ENCODE measurements at places on chromosomes 1 and 21.

DNA sequence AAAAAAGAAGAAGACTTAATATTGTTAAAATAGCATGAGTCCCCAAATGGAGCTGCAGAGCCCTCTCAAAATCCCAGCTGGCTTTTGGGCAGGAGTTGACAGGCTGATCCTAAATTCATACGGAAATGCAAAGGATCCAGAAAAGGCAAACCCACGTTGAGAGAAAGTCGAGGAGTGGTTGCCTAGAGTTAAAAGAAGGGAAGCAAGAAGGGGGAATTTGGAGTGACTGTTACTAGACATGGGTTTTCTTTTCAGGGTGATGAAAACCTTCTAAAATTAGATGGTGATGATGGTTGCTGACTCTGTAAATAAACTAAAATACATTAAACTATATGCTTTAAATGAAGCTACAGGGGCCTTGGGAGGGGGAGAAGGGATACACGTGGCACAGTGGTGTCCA, 1.6 kb downstream of the DNMT3L start:
- DNase-seq: no peak

DNA sequence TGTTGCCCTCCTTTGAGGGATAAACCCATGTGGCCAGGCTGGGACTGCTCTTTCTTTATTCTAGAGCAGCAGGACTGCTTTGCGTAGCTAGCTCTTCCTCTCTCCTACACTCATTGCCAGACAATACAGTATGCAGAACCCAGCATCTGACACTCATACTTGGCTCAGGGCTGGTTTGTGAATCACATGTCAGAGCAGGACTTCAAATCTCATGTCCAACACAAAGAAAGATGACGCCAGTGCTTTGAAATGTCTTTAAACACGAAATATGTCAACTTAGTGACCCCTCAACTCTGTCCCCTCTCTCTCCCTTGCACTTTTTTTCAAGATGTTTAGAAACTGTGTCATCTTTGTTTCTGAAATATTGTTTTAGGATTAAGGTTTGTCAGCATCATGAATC, 135.0 kb downstream of the TGFB2 start:
- peak; percentile 63 for DNase-seq

GRCh38 chr1:1597275-1597930, 2.5 kb downstream of the FNDC10 start:
- DNase-seq: peak; percentile 47

DNA sequence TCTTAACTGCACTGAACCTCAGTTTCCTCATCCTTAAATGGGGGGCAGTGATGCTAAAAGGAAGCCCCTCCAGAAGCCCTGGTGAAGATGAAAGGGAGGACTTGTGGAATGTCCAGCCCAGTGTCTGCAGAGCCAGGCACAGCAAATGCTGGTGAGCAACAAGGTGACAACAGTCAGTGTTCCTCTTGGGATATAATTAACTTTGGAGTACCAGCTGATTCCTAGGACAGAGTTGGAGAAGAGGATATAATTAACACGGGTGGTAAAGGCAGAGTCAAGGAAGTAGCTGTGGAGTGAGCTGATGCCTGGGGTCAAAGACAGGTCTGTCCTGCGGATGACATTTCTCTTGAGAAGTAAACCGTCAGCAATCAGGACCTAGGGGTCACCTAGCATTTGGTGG, 60.7 kb upstream of the MRPS6 start:
- DNase-seq: no peak

- no peak for DNase-seq
Measured at GRCh38 chr1:21539933-21540332, 30.7 kb downstream of the ALPL start.

- DNase-seq: no peak
Measured at GRCh38 chr1:114024049-114024448, 44.8 kb downstream of the OLFML3 start.

GRCh38 chr1:36988741-36989193, 45.5 kb downstream of the GRIK3 start:
- DNase-seq: no peak

- DNase-seq: no peak
Measured at GRCh38 chr1:79819140-79819539, 812.6 kb upstream of the ADGRL4 start.

DNA sequence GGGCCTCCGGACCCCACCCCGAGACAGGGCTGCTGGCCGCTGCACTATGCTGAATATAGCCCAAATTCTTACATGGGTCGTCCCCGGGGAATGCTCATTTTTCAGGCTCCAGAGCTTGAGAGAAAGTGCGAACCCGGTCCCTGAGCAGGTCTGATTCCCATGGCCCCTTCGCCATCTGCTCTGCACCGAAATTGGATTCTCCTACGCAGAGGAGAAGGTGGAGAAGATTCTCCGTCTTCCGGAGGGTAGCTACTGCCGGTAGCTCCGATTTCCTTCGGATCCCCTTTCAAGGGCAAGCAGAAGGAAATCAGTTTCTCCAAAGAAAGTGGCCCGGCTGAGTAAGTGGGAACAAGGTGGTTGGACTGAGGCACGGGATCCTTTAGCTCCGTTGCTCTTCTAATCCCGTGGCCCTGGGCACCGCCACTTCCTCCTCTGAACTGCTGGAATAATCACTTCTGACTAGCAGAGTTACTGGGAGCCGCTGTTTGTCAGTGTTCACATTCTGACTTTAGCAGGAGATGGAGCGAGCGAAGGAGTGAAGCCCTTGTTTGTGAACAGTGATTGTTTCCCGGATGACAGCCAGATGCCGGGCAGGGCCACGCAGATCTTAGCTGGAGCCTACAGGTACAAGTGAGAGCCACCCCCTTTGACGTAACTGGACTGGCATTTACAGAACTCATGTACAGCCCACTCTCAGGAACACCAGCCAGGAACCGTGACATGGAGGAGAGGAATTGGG, 1.1 kb upstream of the ZNF496 start:
- peak; percentile 36 for DNase-seq

DNA sequence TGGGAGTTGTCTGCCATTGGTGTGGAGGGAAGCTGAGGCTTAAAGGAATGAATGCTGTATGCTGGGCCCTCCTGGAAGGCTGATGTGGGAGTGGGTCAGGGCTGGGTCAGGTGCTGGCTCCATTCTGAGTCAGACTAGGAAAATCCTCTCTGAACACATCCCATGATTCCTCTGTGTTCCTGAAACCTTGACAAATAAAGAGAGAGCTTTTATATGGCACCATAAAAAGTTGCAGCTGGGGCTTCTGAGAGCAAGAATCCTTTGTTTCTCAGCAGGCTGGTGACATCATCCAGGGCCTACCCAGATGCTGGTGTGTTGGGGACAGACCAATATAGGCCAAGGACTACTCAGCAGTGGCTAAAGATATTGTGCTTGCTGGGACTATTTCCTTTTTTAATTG, 27.8 kb upstream of the NFASC start:
- no peak for DNase-seq

GRCh38 chr1:3672231-3672970, 20.1 kb downstream of the TP73 start:
- no peak for DNase-seq

- no peak for DNase-seq
Measured at GRCh38 chr1:8394456-8395321, 76.8 kb downstream of the SLC45A1 start.

DNA sequence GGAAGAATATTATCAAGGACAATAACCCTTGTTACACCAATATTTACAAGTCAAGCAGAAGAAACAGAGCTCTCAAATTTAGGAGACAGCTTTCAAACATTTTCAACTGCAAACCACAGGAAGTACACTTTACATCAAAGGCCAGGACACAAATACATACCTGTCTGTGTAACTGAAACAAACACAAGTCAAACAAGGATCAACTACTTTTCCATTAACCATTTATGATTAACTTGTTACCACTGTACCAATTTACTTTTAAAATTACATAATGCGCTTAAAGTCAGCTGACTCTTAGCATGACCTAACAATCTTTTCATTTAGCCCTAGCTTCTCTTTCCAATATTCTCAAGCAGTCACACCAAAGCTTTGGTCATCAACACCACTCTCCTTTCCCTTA, 43.5 kb downstream of the TRIM33 start:
- DNase-seq: no peak

- DNase-seq: no peak
Measured at GRCh38 chr1:90717356-90717664, 208 bp upstream of the BARHL2 start.

GRCh38 chr1:213623862-213624261, 363.9 kb upstream of the PROX1 start:
- DNase-seq: no peak

- DNase-seq: no peak
Measured at GRCh38 chr1:116203920-116204319, 92.7 kb downstream of the MAB21L3 start.

GRCh38 chr1:70768216-70768615, 279.4 kb downstream of the PTGER3 start:
- DNase-seq: no peak

DNA sequence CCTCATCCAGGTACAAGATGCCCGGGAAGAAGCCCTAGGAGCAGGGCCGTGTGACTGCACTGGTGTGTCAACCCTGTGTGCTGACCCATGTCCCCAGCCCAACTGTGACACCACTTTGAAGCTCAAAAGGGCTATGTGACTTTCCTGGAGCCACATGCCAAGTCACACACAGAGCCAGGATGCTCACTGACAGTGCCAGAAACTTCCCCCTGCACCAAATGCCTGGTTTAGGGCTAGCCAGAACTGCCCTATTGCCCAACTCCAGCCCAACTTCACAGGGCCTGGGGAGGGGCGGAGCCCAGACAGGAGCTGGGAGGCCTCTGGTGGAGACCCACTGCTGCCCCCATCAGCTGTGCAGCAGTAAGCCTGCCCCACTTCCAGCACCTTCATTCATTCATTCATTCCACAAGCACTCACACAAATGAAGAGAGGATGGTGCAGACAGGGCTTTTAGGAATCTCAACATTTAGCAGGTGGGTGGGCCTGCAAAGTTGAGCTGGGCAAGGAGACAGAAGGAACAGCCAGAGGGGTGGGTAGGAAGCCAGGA, 36.7 kb downstream of the KCNQ4 start:
- DNase-seq: no peak

- DNase-seq: no peak
Measured at GRCh38 chr1:227191607-227192006, 126.7 kb downstream of the CDC42BPA start.

- DNase-seq: no peak
Measured at GRCh38 chr1:115867216-115867615, 26.3 kb upstream of the NHLH2 start.

- no peak for DNase-seq
Measured at GRCh38 chr1:243725846-243726245, 124.2 kb downstream of the AKT3 start.

GRCh38 chr1:9129266-9130041, 552 bp upstream of the GPR157 start:
- peak; percentile 86 for DNase-seq

- no peak for DNase-seq
Measured at GRCh38 chr1:184851822-184852746, 97.4 kb upstream of the EDEM3 start.

DNA sequence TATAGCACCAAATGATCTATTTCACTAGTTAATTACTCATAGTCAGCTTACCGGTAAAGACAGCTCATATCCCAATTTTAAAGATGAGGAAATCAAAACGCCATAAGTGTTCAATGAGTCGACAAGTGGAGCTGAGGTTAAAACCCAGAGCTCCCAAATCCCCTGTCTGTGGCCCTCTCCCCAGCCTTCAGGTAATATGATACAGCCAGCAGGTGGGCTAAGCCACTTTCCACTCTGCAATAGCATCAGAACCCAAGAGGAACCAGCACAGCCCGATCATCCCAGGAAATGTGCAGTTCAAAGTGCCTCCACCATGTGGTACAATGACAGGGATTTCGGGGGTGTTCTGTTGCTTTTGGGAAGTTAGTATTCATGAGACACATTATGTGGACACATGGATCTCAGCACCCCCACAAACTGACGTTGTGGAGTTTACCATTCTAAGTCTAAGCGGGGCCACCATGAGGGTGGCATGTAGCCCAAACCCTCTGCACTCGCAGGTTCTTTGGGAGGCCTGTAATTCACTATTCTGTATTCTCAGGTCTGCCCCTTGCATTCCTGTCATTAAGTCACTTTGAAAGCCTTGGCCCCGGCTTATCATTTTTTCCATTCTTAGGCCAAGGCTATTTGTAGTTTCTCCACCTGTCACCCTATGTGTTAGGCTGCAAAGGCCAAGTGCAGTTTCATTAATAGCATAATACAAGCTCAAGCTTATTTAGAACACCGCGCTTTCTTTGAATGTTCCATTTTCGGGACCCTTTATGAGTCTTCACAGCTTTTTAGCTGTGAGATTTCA, 26.3 kb upstream of the ACTN2 start:
- no peak for DNase-seq

GRCh38 chr1:75870951-75871350, 61.3 kb downstream of the ASB17 start:
- no peak for DNase-seq

GRCh38 chr21:46111857-46112724, 14.2 kb downstream of the COL6A2 start:
- peak; percentile 8 for DNase-seq
